ENCODE measurements at places on chromosomes 2 and 18.
A peak's percentile ranks its signal among the peaks of the same experiment; 100 is the strongest.

- no peaks in the 10 kb centered on the region for H3K27me3 ChIP-seq
- DNase-seq: no peak
- no peak overlapping the region for H3K27ac ChIP-seq
Measured at GRCh38 chr2:167844714-167845530, 402.5 kb downstream of the STK39 start.

- DNase-seq: no peak
- no peaks in the 10 kb centered on the region for H3K27me3 ChIP-seq
- no peak overlapping the region for H3K4me3 ChIP-seq
- H3K4me1 ChIP-seq: no peaks in the 10 kb centered on the region
- no peak overlapping the region for H3K27ac ChIP-seq
- H3K36me3 ChIP-seq: no peaks in the 10 kb centered on the region
Measured at GRCh38 chr18:26424428-26425147, 123.8 kb downstream of the KCTD1 start.

- H3K36me3 ChIP-seq: no peaks in the 10 kb centered on the region
- no peaks in the 10 kb centered on the region for H3K27me3 ChIP-seq
- H3K4me3 ChIP-seq: no peak overlapping the region
- no peaks in the 10 kb centered on the region for H3K4me1 ChIP-seq
- H3K27ac ChIP-seq: no peak overlapping the region
- DNase-seq: no peak
Measured at GRCh38 chr2:19550750-19551149, 192.3 kb upstream of the OSR1 start.

DNA sequence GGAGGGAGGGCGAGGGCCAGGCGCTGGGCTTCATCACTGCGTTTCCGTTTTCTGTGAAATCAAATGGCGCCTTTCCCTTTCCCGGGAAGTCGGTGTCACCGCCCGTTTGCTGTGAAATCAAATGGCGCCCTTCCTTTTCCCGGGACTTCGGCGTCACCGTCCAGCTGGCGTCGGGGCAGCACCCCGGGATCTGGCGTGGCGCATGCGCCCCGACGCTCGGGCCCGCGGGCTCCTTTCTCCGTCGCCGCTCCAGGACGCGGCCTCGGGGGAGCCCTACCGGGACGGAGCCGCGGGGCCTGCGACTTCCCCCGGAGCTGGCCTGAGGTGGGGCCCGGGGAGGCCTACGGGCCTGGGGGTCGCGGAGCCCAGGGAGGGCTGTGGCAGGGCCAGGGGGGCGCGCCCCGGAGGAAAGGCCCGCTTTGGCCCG lies at the start of gene FAM228A:
FAM228A (plus strand) TSS at position 203 of the 427 bp plus-strand sequence. CDS start 428 bp downstream, outside the sequence.
- peaks cover 4% of the 10 kb centered on the region for H3K27me3 ChIP-seq
- H3K4me1 ChIP-seq: no peaks in the 10 kb centered on the region
- no peak within 1 kb of the TSS for H3K4me3 ChIP-seq
- no peaks in the 10 kb centered on the region for H3K36me3 ChIP-seq
- no peak for DNase-seq
- no peak within 1 kb of the TSS for H3K27ac ChIP-seq

DNA sequence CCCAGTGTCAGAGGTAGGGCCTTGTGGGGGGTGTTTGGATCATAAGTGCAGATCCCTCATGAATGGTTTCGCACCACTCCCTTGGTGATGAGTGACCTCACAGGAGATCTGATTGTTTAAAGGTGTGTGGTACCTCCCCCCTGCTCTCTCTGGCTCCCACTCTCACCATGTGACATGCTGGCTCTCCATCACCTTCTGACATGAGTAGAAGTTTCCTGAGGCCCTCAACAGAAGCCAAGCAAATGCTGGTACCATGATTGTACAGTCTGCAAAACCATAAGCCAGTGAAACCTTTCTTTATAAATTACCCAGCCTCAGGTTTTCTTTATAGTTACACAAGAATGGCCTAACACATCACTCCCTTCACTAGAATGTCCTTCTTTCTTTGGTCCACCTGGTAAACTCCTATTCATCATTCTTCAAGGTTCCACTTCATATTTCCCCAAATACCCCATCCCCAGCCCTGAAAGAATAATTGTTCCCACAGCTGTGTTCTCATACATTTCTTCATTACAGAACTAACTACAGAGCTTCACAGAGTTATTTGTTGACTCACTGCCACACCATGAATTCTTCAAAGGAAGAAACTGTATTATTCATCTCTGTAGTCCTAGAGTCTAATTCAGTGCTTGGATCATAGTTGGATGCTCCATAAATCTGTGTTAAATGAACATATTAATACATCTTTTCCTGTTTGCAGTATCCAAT lies 81.2 kb upstream of the STK17B start:
- no peak for DNase-seq
- no peak overlapping the region for H3K27ac ChIP-seq
- no peaks in the 10 kb centered on the region for H3K27me3 ChIP-seq
- H3K4me1 ChIP-seq: peaks cover 47% of the 10 kb centered on the region
- no peak overlapping the region for H3K4me3 ChIP-seq

DNA sequence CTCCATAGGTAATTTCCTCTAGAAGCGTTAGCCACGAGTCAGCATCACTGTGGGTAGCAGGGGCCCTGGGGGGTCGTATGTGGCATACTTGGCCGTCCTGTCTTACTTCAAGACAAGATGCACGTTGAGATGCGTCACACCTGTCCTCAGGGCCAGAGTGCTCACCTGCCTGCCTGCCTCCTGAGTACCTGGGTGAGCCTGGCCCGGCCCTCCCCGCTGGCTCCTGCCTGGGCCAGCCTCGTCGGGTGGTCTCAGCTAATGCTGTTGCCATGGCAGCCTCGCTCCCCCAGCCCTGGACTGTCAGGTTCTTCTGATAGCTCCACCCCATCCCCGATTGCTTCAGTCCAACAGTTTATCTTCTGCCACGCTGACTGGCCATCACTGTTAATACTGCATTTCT lies 232.4 kb downstream of the GBX2 start:
- H3K36me3 ChIP-seq: no peaks in the 10 kb centered on the region
- H3K4me3 ChIP-seq: no peak overlapping the region
- H3K27ac ChIP-seq: no peak overlapping the region
- no peak for DNase-seq
- no peaks in the 10 kb centered on the region for H3K27me3 ChIP-seq

GRCh38 chr2:173145454-173145853 lies 69.8 kb downstream of the MAP3K20 start:
- H3K27me3 ChIP-seq: no peaks in the 10 kb centered on the region
- H3K27ac ChIP-seq: no peak overlapping the region
- no peaks in the 10 kb centered on the region for H3K4me1 ChIP-seq
- H3K36me3 ChIP-seq: no peaks in the 10 kb centered on the region
- H3K4me3 ChIP-seq: no peak overlapping the region

GRCh38 chr2:110791435-110791834 lies 59.1 kb downstream of the ACOXL start:
- H3K27me3 ChIP-seq: peaks cover 4% of the 10 kb centered on the region
- no peaks in the 10 kb centered on the region for H3K36me3 ChIP-seq
- no peak overlapping the region for H3K4me3 ChIP-seq
- DNase-seq: no peak
- no peak overlapping the region for H3K27ac ChIP-seq

- no peaks in the 10 kb centered on the region for H3K36me3 ChIP-seq
- H3K4me1 ChIP-seq: peaks cover 14% of the 10 kb centered on the region
- no peak overlapping the region for H3K27ac ChIP-seq
- no peak for DNase-seq
- no peak overlapping the region for H3K4me3 ChIP-seq
Measured at GRCh38 chr2:119417908-119418307, 13.7 kb upstream of the TMEM37 start.

DNA sequence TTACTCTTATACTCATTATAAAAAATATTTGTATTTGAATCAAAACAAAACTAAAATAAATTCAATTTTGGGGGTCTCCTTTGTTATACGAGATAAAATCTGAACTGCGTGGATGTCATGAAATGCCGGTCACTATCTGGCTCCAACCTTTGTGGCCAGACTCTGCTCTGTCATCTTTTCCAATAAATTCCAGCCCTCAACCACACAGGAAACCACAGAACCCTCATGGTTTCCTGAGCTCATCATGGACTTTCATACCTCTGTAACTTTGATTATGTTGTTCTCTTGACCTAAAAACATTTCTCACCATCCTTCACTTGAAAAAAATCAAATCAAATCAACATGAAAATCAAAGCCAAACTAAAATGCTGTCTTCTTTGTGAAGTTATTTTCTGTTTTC lies 724.7 kb downstream of the METTL4 start:
- H3K36me3 ChIP-seq: no peaks in the 10 kb centered on the region
- no peak for DNase-seq
- H3K4me3 ChIP-seq: no peak overlapping the region
- H3K27ac ChIP-seq: no peak overlapping the region
- no peaks in the 10 kb centered on the region for H3K27me3 ChIP-seq
- H3K4me1 ChIP-seq: no peaks in the 10 kb centered on the region

GRCh38 chr18:5284808-5285207 lies 10.7 kb downstream of the ZBTB14 start:
- H3K4me3 ChIP-seq: no peak overlapping the region
- no peak for DNase-seq
- peaks cover 10% of the 10 kb centered on the region for H3K4me1 ChIP-seq

DNA sequence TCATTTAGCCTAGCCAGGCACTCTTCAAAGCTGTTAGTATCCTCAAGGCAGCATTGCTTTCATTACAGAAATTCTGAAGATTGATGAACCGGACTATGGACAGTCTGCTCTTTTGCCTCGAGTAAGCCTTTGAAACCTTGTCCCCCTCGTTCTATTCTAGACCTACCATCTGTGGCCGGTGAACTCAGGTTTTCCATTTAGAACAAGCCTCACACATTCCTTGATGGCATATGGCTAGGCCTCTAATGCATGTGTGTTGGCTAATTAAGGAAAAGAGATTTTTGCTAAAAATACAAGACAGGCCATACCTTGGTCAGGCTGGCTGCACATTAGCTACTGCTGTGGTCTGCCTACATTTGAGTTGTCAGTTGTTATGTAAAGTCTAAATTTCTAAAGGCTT lies 111.8 kb downstream of the CERS6 start:
- H3K4me3 ChIP-seq: no peak overlapping the region
- peaks cover 2% of the 10 kb centered on the region for H3K36me3 ChIP-seq
- H3K27me3 ChIP-seq: no peaks in the 10 kb centered on the region
- no peak for DNase-seq
- peaks cover 8% of the 10 kb centered on the region for H3K4me1 ChIP-seq

DNA sequence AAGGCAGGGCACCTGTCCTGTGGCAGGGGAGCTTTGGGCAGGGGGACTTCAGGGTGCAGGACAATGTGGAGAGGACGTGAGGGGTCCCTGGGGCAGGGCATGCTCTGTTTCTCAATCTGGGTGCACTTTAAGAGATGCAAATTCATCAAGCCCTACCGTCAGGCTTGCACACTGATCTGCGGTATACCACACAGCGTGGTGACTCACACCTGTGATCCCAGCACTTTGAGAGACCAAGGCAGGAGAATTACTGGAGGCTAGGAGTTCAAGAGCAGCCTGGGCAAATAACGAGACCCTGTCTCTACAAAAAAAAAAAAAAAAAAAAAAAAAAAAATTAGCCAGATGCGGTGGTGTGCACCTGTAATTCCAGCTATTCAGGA lies 10.2 kb upstream of the GPC1 start:
- no peaks in the 10 kb centered on the region for H3K36me3 ChIP-seq
- DNase-seq: no peak

- no peaks in the 10 kb centered on the region for H3K36me3 ChIP-seq
- H3K27ac ChIP-seq: no peak overlapping the region
- H3K4me3 ChIP-seq: no peak overlapping the region
- peaks cover 6% of the 10 kb centered on the region for H3K4me1 ChIP-seq
- H3K27me3 ChIP-seq: peaks cover 7% of the 10 kb centered on the region
Measured at GRCh38 chr18:23114911-23115310, 20.4 kb upstream of the CABLES1 start.

DNA sequence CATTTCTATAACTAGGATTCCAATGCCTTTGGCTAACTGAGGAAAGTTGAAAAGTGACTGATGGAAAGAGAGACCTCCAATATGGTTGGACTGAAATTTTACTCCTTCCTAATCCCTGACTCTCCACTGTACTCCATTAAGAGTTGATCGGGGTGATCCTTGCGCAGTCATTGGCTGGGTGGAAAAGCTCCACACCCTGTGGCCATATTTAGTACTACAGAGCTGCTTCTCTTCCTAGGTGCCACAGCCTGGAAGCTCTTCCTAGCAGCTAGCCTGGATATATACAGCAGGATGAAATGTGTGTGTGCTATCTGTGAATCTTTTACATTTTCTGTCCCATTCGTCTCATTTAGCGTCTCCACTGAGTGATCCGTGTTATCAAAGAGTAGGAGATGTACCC lies 71.2 kb downstream of the MEP1B start:
- no peak for DNase-seq
- H3K36me3 ChIP-seq: no peaks in the 10 kb centered on the region
- no peaks in the 10 kb centered on the region for H3K4me1 ChIP-seq
- no peak overlapping the region for H3K4me3 ChIP-seq
- H3K27ac ChIP-seq: no peak overlapping the region

- no peak overlapping the region for H3K27ac ChIP-seq
- peak; percentile 23 for DNase-seq
- H3K4me3 ChIP-seq: no peak overlapping the region
- peaks cover 6% of the 10 kb centered on the region for H3K4me1 ChIP-seq
- H3K36me3 ChIP-seq: no peaks in the 10 kb centered on the region
Measured at GRCh38 chr2:7014174-7014640, 97.0 kb downstream of the RNF144A start.

DNA sequence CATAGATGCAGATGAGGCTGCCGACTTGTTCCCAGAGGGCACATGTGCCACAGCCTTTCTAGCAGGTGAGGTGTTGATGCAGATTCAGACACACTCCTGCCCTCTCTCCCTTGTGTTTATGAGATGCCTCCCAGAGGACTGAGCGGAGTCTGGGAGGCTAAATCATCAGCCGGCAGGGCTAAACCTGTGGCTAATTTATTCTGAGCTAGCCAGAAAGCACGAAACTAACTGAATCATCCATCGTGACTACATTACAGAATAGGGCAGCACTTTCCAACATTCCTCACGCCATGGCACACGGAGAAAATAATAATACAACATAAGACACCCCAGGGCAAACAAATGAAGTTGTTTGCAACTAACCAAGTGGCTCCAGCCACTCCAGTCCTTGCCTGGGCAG lies 101.7 kb upstream of the FZD7 start:
- H3K36me3 ChIP-seq: no peaks in the 10 kb centered on the region
- no peaks in the 10 kb centered on the region for H3K4me1 ChIP-seq
- no peaks in the 10 kb centered on the region for H3K27me3 ChIP-seq
- DNase-seq: no peak
- no peak overlapping the region for H3K4me3 ChIP-seq

GRCh38 chr2:43648994-43649701 lies 12.1 kb downstream of the PLEKHH2 start:
- H3K4me3 ChIP-seq: no peak overlapping the region
- no peaks in the 10 kb centered on the region for H3K36me3 ChIP-seq
- H3K4me1 ChIP-seq: no peaks in the 10 kb centered on the region
- no peak overlapping the region for H3K27ac ChIP-seq

GRCh38 chr2:16210841-16211240 lies 270.5 kb downstream of the MYCN start:
- no peaks in the 10 kb centered on the region for H3K4me1 ChIP-seq
- no peak for DNase-seq
- H3K27ac ChIP-seq: no peak overlapping the region
- no peak overlapping the region for H3K4me3 ChIP-seq
- no peaks in the 10 kb centered on the region for H3K27me3 ChIP-seq

Measured in B cell (primary cell).